Common myeloid progenitor, CD34-positive (primary cell): ENCODE measurements at places on chromosomes 1 and 21.

DNA sequence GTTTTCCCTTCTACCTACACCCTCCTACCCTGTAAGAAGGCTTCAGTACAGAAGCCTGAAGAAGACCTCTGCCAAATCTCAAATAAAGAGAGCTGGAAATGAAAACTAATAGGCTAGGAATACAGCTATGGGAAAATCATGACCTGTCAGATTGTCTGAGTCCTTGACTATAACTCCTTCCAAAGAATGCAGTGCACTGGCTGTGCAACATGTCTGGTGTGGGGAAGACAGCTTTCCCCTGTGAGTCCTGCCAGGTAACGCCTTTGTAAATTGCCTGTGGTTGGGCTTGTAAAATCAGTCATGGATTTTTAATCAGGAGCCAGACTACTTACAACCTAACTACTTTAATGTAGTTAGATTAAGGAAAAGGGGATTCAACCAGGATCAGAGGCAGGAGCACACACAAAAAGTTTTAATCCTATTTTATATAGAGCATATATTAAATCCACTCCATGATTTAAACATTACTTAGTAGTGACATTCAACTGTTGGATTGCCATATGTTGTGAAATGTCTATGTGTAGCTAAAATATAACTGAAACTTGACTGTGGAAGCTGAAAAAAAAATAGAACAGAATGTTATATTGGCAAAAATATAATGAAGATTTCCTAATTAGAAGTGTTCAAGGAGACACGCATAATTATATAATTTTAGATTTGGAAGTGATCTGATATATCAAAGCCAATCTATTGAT lies 1667.8 kb downstream of the KCNT2 start:
- H3K27me3 ChIP-seq, result no peaks in the 10 kb centered on the region
- DNase-seq, result no peak
- no peak overlapping the region for H3K27ac ChIP-seq
- no peaks in the 10 kb centered on the region for H3K36me3 ChIP-seq

GRCh38 chr1:29823561-29823960 lies 587.2 kb downstream of the PTPRU start:
- H3K36me3 ChIP-seq, result no peaks in the 10 kb centered on the region
- no peaks in the 10 kb centered on the region for H3K4me1 ChIP-seq
- DNase-seq, result no peak
- H3K27ac ChIP-seq, result no peak overlapping the region
- no peak overlapping the region for H3K4me3 ChIP-seq

DNA sequence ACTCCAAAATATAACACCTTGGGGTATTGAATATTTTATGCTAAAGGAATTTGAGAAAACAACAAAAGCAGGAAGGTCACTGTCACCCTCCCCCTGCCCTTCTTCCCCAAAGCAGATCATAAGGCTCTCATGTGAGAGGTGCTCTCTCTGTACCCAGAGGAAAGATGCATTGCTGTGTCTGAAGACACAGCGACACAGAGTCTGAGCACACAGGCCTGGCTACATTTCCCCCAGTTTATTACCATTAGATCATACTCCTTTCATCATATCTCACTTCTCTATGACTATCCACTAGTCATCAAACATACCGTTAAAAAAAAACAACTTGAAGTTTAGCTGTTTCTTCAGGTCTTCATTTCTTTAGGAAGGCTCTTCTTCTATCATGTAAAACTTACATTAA lies 127.1 kb downstream of the PPIAL4G start:
- H3K36me3 ChIP-seq, result no peaks in the 10 kb centered on the region
- H3K4me1 ChIP-seq, result peaks cover 11% of the 10 kb centered on the region
- H3K27me3 ChIP-seq, result peaks cover 23% of the 10 kb centered on the region
- no peak overlapping the region for H3K27ac ChIP-seq

DNA sequence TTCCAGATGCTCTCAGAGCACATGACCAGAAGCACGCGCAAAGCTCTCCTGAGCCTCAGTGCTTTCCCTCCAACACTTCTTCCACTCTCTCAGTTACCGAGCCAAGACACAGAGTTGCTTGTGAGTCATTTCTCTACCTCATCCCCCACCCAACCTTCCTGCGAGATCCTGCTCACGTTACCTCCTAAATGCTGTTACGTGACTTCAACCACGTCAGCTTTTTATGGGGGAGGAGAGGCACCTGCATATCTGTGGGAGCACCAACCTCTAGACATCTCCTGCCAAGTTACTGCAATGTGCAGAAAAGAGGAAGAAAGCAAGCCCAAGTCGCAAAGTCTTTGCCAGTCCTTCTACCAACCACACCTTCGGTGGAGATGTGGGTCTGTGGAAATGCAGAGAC lies 27.2 kb upstream of the ERG start:
- peaks cover 4% of the 10 kb centered on the region for H3K4me1 ChIP-seq
- H3K4me3 ChIP-seq, result no peak overlapping the region
- no peaks in the 10 kb centered on the region for H3K36me3 ChIP-seq
- no peaks in the 10 kb centered on the region for H3K27me3 ChIP-seq
- no peak for DNase-seq

DNA sequence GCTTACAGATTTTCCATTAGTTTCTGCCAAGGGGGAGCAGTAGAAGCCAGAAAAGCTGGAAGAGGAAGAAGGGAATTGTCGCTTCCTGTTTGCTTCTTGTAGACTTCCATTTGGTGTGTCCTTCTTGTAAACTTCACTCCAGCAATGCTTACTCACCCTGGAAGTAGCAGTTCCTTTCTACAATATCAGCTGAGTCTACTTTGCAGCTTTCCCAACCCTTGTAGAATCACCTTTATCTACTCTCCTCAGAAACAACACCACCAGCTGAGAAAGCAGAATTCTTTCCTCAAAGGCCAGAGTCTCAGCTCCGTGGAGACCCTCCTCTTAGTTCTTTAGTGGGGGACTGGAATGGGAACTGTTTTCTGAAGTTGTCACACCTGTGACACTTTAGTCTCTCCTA lies 1136.7 kb upstream of the TMPRSS15 start:
- no peak overlapping the region for H3K4me3 ChIP-seq
- H3K27ac ChIP-seq, result no peak overlapping the region
- no peaks in the 10 kb centered on the region for H3K36me3 ChIP-seq

DNA sequence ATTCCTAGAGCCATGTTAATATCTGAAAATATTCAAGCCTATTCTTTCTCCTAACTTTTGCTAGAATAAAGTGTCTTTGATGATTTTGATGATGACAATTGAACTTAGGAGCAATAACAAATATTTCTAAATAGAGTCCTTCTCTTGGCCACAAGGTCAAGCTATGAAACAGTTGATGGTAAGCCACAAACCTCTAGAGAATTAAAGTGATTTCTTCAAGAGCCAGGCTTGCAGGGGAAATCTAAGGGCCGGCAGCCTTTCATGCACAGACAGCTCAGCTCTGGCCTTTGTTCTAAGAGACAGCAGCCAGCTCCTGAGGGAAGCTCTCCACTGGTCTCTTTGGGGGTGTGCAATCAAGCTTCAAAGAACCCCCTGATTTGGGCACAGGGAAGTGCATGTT lies 59.0 kb downstream of the SUSD4 start:
- H3K36me3 ChIP-seq, result no peaks in the 10 kb centered on the region
- H3K27me3 ChIP-seq, result no peaks in the 10 kb centered on the region
- no peaks in the 10 kb centered on the region for H3K4me1 ChIP-seq
- DNase-seq, result no peak
- H3K4me3 ChIP-seq, result no peak overlapping the region
- H3K27ac ChIP-seq, result no peak overlapping the region

DNA sequence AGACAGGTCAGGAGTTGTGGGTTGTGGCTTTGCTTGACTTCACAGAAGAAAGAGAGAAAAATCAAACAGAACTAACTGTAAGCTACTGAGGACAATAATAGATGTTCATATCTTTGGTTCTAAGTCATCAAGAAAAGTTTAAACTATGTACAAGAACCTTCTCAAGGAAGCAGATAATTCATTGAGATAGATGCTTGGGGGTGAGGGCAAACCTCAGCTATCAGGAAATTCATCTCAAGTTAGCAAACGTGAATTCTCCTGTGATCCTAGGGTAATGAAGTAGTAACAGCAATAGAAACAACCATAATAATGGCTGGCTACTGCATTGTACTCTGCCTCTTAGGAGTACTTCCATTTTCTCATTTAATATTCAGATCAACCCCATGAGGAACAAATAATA lies 506.2 kb downstream of the PLPP3 start:
- no peak for DNase-seq
- H3K36me3 ChIP-seq, result no peaks in the 10 kb centered on the region
- no peaks in the 10 kb centered on the region for H3K4me1 ChIP-seq

GRCh38 chr21:29751473-29752185 lies 188.2 kb downstream of the GRIK1 start:
- no peaks in the 10 kb centered on the region for H3K36me3 ChIP-seq
- no peaks in the 10 kb centered on the region for H3K27me3 ChIP-seq
- H3K4me1 ChIP-seq, result no peaks in the 10 kb centered on the region
- DNase-seq, result no peak
- H3K27ac ChIP-seq, result no peak overlapping the region

GRCh38 chr1:71414179-71414578 lies 333.3 kb upstream of the ZRANB2 start:
- no peak overlapping the region for H3K27ac ChIP-seq
- H3K36me3 ChIP-seq, result no peaks in the 10 kb centered on the region
- no peak overlapping the region for H3K4me3 ChIP-seq
- no peaks in the 10 kb centered on the region for H3K27me3 ChIP-seq

DNA sequence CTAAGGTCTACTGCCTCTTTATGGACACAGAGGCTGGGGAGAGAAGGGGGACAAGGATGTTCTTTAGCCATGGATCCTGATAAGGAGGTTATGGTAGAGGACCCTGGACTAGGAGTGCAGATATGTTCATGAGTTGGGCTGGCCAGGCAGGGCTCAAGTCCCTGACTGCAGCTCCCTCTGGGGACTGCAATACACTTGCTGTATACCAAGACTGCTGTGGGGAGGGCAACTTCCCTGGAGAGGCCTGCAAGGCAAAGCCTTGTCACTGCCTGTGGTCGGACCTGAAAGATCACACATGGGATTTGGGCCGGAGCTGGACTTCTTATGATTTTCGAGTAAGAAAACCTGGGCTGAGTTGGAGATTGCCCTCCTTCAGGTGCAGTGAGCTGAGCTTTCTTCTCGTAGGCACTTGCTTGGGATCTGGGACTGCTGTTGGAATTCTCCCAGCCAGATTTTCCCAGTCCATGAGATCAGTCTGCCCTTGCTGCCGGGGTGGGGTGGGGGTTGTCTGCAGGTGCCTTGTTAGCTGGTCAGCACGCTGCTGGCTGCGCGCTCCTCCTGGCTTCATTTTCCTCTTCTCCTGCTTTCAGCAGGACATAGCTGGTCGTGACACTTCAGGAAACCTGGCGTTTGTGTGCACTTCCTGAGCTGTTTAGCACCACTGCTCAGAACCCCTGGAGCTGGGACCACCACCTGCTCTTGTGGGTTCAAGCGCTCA lies 49.0 kb upstream of the KCNJ6 start:
- H3K4me1 ChIP-seq, result no peaks in the 10 kb centered on the region
- no peak overlapping the region for H3K4me3 ChIP-seq
- no peak for DNase-seq
- no peak overlapping the region for H3K27ac ChIP-seq
- H3K27me3 ChIP-seq, result peaks cover 4% of the 10 kb centered on the region
- H3K36me3 ChIP-seq, result no peaks in the 10 kb centered on the region

DNA sequence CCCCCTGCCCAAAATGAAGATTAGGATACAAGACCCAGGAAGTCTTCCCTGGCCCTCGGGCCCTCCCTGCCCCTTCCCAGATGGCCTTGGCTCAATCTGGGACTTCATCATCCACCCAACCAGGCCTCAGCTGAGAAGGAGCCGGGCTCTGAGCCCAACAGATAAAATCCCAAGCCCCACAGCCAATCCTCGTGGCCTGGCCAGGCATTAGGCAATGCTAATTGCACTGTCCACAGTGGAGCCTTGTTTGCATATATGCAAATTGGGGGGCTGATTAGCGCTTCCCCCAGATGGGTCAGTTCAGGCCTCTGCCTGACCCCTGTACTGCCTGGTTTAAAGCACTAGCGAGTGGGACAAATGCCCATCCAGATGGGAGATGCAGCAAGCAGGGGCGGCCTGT lies 34.9 kb downstream of the IGSF21 start:
- peaks cover 5% of the 10 kb centered on the region for H3K27me3 ChIP-seq
- H3K4me1 ChIP-seq, result no peaks in the 10 kb centered on the region
- no peak for DNase-seq
- no peak overlapping the region for H3K4me3 ChIP-seq
- H3K27ac ChIP-seq, result no peak overlapping the region
